HT-29 (cell line): ENCODE measurements at places on chromosomes 4 and X. TPM values are rescaled to one million over a fixed set of nuclear protein-coding genes. Genes with fewer than 3 reads are reported as not detected.
A peak's percentile ranks its signal among the peaks of the same experiment; 100 is the strongest.

Gene ZCCHC18
- not detected in 2 replicates for total RNA-seq

Gene SLC6A14
- total RNA-seq = 0.10 and 0.13 TPM in 2 replicates

Gene WDFY3
- total RNA-seq = 18.7 and 23.0 TPM in 2 replicates

Gene MAGEB10
- total RNA-seq = not detected in 2 replicates

Gene GPRASP1
- 0.13 and 0.23 TPM in 2 replicates for total RNA-seq

Gene ATP10D
- total RNA-seq = 0.08 TPM in 1 of 2 replicates, not detected in the other

Gene ADAM29
- not detected in 2 replicates for total RNA-seq

Gene NEIL3
- 3.1 and 4.6 TPM in 2 replicates for total RNA-seq

Gene CCSER1
- total RNA-seq = 12.3 and 14.0 TPM in 2 replicates

Gene F11
- not detected in 2 replicates for total RNA-seq

Gene TMPRSS11E
- total RNA-seq = not detected in 2 replicates

DNA sequence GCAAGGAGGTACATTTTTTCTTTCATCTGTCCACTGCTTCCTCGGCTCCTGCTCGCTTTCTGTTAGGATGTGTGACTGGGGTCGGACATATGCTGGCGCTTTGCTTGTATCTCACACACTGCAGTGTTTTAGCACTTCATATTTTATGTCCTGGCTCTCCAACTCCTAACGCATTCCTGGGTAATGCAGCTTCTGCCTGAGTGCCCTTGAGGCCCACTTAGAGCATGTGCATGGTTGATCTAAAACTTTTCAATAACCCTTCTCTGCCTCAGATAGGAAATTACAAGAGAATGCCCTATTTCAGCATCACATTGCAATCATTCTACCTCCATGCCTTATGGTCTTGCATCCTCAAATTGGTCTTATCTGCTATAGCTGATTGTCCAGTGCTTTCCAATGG is 65.3 kb downstream of the NEIL3 start:
- no peak for DNase-seq

GRCh38 chr4:108637856-108638255 is 12.5 kb upstream of the OSTC start:
- no peak for DNase-seq

DNA sequence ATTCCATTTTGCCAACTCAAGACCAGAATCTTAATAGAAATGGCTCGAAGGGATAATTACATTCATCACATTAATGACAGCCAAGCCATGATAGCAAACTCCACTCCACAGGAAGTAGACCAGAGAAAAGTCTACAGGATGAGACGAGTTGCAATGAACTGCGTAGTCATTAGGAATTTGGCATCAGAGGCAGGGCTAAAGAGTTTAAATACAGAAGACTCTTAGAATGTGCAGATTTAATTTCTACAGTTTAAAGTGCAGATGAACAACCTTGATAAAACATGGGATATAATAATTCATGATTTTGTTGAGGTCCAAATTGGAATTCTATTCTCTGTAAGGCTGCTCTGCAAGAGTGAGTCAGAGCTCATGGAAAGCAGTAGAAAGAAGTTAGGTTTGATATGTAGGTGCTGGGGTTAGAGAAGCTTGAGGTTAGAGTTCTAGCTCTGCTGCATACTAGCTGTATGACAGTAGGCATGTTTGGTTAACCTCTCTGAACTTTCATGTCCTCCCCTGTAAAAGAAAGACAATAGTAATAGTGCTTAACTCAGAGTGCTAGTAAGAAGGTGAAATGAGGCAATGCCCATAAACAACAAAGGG is 32.2 kb downstream of the LNX1 start:
- no peak for DNase-seq

GRCh38 chr4:80926446-80926845 is 104.1 kb upstream of the BMP3 start:
- peak; percentile 33 for DNase-seq

GRCh38 chr4:124253080-124253479 is 459.5 kb downstream of the ANKRD50 start:
- no peak for DNase-seq

DNA sequence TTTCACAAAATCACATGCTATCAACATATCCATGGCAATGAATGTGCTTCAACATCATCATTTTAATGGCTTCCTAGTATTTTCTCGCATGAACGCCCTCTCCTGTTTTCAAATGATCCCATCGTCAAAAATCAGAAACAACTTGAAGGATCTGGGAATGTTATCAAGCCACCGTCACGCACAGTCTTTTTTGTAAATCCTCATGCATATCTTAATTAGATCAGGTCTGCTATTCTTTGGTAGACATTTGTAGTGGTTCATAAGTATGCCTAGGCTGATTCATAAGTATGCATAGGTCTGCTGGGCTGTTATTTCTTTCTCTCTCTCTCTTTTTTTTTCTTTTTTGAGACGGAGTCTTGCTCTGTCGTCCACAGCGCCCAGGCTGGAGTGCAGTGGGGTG is 101.6 kb downstream of the CLNK start:
- DNase-seq = no peak

DNA sequence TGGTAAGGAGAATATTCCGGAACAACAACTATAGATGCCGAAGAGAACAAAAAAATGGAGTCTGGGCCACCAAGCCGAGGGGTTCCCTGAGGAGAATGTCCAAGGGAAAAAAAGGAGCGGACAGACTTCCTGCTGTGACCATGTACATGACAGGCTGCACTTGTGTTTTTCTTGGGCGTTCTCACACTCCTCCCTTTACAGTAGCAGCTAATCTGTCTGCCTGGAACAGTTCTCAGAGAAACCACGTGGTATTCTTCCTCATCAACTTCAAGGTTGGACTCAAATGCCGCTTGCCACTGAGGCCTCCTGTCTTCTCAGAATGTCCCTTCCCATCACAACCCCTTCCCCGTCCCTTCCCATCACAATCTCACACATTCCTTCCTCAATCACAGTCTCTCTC is 30.8 kb upstream of the MTNR1A start:
- no peak for DNase-seq

DNA sequence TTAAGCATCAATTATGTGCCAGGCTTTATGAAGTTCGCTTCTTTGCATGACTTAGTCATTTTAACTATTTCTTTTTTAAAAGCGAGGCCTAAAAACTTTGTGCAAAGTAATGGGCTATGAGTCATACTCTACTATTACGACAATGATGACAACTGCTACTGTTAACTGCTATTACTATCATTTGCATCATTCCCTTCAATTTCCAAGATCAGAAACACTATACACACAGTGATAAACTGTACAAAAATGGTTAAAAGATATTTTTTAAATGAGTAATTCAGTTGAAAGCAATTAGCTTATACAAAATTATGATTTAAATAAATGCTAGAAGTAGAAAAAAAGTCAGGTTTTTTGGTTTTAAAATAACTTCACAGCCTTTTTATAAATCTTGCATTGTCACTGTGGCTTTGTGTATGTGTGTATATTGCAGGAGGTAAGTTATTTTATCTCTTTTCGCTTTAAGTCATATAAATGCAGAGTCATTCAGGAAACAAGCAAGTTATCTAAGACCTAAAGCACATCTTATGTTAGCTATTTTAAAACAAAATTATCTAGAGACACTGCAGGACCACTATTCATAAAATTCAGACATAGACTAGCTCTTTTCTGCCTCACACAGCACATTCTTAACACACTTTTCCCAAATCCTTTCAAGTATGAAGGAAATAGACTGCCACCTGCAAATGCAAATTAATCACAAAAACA is 18.5 kb upstream of the CXCL3 start:
- DNase-seq = peak; percentile 65

GRCh38 chrX:11426712-11427452 is 133.7 kb downstream of the AMELX start:
- no peak for DNase-seq

DNA sequence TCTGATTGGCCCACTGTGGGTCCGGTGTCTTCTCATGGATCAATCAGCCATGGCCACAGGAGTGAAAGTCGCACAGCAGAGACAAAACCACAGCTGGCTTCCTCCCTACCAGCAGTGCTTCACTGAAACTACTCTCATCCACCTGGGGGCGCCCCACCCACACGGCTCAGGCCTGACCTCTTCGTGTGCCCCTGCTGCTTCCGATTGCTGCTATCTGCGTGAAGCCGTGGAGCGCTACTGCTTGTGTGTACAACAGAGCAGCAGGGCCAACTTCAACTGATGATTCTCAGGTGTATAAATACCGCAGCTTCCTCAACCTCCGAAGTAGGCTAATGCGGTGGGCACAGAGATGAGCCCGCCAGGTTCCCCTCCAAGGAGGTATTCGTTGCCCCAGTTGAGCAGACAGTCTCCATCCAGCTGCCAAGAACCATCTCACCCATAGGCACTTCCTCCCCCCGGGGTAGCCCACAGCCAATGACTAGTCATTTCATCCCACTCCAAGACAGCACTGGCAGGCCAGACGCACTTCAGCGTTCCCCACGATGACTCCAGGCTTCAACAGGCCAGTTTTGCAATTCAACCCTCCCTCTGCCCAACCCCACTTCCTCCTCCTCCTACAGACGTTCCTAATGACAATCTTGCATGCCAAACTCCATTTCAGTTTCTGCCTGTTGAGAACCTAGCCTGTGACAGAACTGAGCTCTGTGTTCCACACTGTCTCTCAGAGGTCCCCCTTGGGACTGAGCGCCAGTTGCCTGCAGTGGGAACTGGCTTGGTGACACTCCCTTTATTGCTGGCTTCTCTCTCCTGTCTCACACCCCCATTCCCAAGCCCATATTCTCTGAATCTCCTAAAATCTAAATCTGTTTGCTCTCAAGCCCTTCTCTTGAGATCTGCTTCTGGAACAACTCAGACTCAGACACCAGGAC is 41.3 kb upstream of the ATP6AP2 start:
- no peak for DNase-seq

DNA sequence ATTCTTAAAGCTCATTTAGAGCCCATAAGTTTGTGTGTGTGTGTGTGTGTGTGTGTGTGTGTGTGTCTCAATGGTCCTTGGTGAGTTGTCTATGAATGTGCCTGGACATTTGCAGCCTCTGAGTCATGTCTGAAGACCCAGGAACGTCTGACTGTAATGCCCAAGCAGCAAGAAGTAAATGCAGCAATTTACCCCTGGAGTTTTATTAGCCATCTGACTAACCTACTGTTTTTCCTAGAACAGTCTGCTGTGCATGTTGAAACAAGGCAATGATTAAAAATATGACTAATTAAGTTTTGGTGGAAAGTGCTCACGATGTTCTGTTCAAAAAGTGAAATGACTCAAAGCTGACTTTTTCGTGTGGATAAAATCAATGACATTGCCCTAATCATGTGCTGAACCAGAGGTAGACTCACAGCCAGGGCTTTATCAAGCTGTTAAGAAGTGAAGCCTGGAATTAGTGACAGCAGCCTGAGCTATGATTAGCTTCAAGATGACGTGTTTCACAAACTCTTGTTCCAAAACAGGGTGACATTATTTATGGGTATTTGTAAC is 201.6 kb downstream of the CPE start:
- no peak for DNase-seq

DNA sequence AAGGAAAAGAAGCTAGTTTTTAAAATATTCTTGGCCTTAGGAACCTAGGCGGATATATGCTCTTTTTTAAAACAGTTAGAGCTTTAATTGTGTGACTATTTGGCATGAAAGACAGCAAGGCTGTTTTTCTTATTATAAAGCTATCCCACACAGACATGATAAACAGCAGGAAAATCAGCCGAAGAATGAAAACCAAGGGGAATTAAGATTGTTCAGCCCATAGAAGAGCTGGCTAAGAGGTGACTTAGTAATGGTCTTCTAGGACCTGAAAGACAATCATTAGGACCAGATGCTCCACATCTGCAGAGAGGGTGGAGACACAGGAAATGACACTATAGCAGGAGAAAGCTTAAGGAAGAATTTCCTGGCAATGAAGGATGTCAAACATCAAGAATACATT is 171.4 kb upstream of the NRK start:
- DNase-seq = no peak

GRCh38 chrX:65862638-65863037 is 177.2 kb downstream of the VSIG4 start:
- no peak for DNase-seq

DNA sequence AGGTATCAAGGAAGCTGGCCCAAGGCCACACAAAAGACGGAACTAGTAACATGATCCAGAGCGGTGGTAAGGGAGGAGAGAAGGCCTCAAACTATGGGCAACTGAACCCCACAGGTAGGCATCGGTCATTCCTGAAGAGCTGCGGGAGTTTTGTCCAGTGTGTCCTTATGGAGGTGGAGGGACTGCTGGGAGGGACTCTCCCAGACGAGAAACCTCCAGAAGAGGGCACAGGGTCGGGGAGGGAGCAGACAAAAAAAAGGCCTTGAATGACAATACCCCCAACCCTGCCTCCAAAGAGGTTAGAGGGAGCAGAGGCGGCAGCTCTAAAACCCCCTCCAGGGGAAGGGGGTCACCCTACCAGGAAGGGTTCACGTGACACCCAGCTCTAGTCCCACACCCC is 6.5 kb downstream of the PQBP1 start:
- DNase-seq = no peak

DNA sequence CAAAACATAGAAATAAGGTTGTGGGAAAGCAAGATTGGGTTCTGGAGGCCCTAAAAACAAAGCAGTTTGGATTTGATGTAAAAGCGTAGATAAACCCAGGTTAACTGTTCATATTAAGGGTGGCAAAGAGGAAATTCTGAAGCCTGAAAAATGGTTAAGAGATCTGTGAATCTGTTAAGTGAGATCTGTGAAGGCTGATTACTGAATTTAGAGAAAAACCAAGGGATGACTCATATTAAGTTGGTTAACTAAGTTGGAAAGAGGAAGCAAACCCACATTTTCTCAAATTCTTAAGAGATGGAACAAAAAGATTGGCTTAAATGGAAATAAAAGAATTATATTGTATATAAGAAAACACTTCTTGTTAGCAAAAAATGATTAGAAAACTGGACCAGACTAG is 22.8 kb downstream of the GPAT3 start:
- DNase-seq = no peak

GRCh38 chr4:22790631-22791030 is 97.9 kb downstream of the GBA3 start:
- no peak for DNase-seq

- no peak for DNase-seq
Measured at GRCh38 chr4:20487852-20488251, 212.4 kb upstream of the PACRGL start.

- no peak for DNase-seq
Measured at GRCh38 chrX:136057567-136057966, 72.3 kb downstream of the SLC9A6 start.

- no peak for DNase-seq
Measured at GRCh38 chr4:106717091-106717490, 319.0 kb downstream of the DKK2 start.

GRCh38 chr4:68718447-68719074 is 48.1 kb upstream of the UGT2B15 start:
- DNase-seq = no peak

GRCh38 chr4:16731776-16732380 is 166.6 kb downstream of the LDB2 start:
- DNase-seq = no peak

- peak; percentile 36 for DNase-seq
Measured at GRCh38 chrX:8988446-8988845, 45.5 kb downstream of the FAM9B start.

DNA sequence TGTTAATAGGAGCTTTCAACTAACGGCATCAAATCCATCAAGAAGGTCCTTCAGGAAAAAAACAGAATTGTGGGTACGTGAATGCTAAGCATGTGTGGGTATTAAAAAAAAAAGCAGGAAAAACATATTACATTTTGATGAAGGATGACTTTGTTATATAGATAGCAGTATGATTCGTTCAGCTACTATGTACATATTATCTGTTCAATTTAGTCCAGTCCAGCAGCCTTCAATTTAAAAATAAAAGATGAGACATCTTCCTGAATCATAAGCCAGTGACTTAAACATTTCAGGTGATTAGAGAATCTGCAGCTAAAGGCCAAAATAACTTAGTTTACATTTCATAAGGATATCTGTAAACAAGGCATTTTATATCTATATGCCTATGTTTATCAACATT is 63.4 kb downstream of the LCORL start:
- no peak for DNase-seq

- no peak for DNase-seq
Measured at GRCh38 chr4:154417373-154417673, 74.3 kb downstream of the DCHS2 start.
